ENCODE measurements at places on chromosomes 12 and 14.

DNA sequence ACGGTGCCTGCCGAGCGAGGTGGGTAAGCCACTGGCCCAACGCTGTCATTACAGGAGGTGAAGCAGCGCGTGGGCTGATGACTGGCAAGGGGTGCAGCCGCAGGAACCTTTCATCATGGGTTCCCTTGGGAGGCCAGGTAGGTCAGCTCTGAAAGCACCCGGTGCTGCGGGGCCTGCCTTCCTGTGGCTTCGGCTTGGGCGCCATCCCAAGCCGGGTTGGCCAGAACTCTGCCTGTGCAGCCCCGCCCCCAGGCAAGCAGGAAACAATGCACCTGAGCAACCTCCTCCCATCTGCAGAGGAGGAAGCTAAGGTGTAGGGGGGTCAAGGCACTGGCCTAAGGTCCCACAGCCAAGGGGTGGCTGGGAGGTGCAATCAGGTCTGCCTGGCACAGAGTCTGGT, 20.0 kb upstream of the HHIPL1 start:
- no peak for DNase-seq

GRCh38 chr14:88013750-88014349, 8.9 kb downstream of the GPR65 start:
- peak; percentile 38 for DNase-seq

- DNase-seq, result no peak
These were observed 14.3 kb downstream of the HECTD4 start for GRCh38 chr12:112367965-112368364.

- no peak for DNase-seq
These were observed 35.7 kb downstream of the STK38L start for GRCh38 chr12:27279826-27280225.
